Chondrocyte (in vitro differentiated cells): ENCODE measurements at places on chromosomes 5 and 9. TPM values are rescaled to one million over a fixed set of nuclear protein-coding genes. Genes with fewer than 3 reads are reported as not detected.

DNA sequence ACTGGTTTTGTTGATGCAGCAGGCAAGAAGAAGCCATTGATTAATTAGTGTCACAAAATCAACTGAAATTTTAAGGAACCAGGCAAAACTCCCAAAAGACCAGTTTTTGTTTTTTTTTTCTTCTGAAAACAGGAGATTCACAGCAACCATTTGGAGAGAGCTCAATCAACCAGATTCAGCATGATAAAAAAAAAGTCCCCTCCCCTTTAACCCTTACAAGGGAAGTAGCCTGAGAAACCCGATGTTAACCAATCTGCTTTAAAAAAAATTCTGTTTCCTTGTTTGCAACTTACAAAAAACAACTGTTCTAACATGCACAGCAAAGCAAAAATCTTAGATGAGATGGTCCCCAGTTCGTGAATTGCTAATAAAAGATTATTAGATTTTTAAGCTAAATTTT lies 59.7 kb downstream of the HMHB1 start:
- no peak overlapping the region for H3K27ac ChIP-seq
- H3K36me3 ChIP-seq: no peaks in the 10 kb centered on the region
- DNase-seq: no peak
- H3K4me3 ChIP-seq: no peak overlapping the region
- H3K4me1 ChIP-seq: no peaks in the 10 kb centered on the region

- H3K36me3 ChIP-seq: peaks cover 13% of the 10 kb centered on the region
- H3K27me3 ChIP-seq: no peaks in the 10 kb centered on the region
- peaks cover 59% of the 10 kb centered on the region for H3K4me1 ChIP-seq
- no peak for DNase-seq
- no peak overlapping the region for H3K27ac ChIP-seq
These were observed 60.1 kb downstream of the LHFPL2 start for GRCh38 chr5:78588507-78588906.

- DNase-seq: no peak
- no peak overlapping the region for H3K4me3 ChIP-seq
- no peak overlapping the region for H3K27ac ChIP-seq
- H3K36me3 ChIP-seq: no peaks in the 10 kb centered on the region
- H3K27me3 ChIP-seq: no peaks in the 10 kb centered on the region
These were observed 981.1 kb downstream of the DTWD2 start for GRCh38 chr5:118007262-118007661.

DNA sequence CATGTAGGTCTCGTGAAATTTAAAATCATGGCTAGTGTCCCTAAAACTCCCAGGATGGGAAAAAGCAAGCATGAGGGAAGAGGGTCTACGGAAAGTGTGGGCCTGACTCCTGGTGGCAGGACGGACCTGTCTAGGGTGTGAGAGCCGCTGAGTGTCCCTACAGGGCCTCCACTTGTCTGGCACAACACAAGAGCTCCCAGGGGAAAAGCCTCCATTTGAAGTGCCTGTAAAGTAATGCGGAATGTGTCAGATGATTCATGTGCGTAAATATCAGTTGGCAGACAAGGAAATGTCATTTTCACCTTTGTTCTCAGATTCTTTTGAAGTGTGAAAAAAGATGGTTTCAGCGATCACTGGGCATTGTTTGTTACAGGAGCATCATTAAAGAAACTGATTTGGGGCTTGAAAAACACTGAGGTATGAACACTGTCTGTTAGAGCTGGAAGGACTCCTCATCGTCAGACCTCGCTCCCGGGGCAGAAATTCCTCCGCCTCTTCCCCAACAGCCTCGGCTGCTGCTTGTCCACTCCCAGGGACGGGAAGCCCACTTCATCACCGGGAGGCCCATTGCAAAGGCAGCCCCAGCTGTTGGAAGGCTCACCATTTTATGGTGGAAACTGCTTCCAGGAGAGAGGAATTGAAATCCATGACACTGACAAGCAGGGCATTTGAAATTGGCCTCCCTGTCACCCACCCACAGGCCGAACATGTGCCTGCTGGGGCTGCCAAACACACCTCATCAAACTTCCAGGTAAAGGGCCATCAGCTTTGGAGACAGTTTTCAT lies 240.8 kb downstream of the FSTL4 start:
- no peak for DNase-seq
- H3K36me3 ChIP-seq: no peaks in the 10 kb centered on the region
- peaks cover 9% of the 10 kb centered on the region for H3K27me3 ChIP-seq
- no peak overlapping the region for H3K27ac ChIP-seq

- no peak overlapping the region for H3K4me3 ChIP-seq
- H3K36me3 ChIP-seq: no peaks in the 10 kb centered on the region
- H3K27ac ChIP-seq: no peak overlapping the region
- H3K27me3 ChIP-seq: no peaks in the 10 kb centered on the region
- H3K4me1 ChIP-seq: no peaks in the 10 kb centered on the region
- no peak for DNase-seq
These were observed 375.7 kb downstream of the NTRK2 start for GRCh38 chr9:85045271-85045670.

DNA sequence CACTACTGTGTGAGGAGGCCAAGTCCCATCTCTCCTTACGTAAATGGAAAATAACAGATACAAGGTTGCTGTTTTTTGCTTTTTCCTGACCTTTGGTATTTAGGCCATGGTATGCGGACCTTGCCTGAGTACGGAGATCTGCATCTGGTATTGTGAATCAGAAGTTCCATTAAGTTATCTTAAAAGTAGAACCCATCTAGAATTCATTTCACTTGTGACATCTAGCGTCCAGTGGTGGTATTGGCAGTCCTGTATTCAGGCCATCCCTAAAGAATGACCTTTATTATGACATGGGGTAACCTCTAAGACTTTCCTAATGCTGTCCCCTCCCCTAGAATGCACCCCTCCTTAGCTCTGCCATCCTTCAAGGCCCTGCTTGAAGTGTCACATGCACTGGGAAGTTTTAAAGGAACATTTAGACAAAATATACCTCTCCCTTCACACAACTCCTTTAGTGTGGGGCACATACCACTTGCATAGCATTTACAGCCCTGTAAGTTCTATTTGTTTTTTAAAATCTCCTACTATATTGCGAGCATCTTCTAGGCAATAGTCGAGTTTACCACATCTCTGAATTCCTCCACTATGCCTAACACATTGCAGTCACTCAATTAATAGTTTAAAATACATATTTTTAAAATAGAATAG lies 1.9 kb upstream of the SPDL1 start:
- H3K4me3 ChIP-seq: no peak overlapping the region
- DNase-seq: no peak
- H3K27ac ChIP-seq: no peak overlapping the region
- no peaks in the 10 kb centered on the region for H3K27me3 ChIP-seq
- no peaks in the 10 kb centered on the region for H3K36me3 ChIP-seq
- H3K4me1 ChIP-seq: peaks cover 37% of the 10 kb centered on the region

- DNase-seq: no peak
- H3K27ac ChIP-seq: no peak overlapping the region
- no peaks in the 10 kb centered on the region for H3K36me3 ChIP-seq
- H3K27me3 ChIP-seq: no peaks in the 10 kb centered on the region
- peaks cover 15% of the 10 kb centered on the region for H3K4me1 ChIP-seq
These were observed 76.3 kb upstream of the PTGER4 start for GRCh38 chr5:40603378-40603777.

GRCh38 chr5:89613222-89613956 lies 730.4 kb upstream of the MEF2C start:
- no peaks in the 10 kb centered on the region for H3K36me3 ChIP-seq
- no peak for DNase-seq
- H3K4me1 ChIP-seq: no peaks in the 10 kb centered on the region
- no peaks in the 10 kb centered on the region for H3K27me3 ChIP-seq

DNA sequence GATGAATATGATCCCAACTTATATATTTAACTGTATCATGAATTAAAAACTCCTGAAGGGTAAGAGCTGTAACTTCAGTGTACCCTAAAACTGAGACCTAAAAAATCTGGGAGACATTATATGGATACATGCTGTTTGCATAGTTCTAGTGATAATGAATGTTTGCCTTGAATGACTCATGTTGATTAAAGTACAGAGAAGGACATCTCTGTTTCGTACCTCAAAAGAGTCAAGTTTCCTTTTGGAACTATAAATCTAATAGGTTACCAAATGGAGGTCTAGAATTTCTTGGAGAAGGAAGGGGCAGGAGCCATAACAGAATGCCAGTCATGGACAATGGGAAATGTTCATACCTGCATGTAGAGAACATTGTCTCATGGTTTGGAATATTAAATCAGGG lies 168.1 kb downstream of the SNCAIP start:
- peaks cover 6% of the 10 kb centered on the region for H3K4me1 ChIP-seq
- no peaks in the 10 kb centered on the region for H3K36me3 ChIP-seq
- no peak for DNase-seq
- H3K4me3 ChIP-seq: no peak overlapping the region
- H3K27me3 ChIP-seq: no peaks in the 10 kb centered on the region

- no peak overlapping the region for H3K4me3 ChIP-seq
- no peaks in the 10 kb centered on the region for H3K36me3 ChIP-seq
- H3K27ac ChIP-seq: no peak overlapping the region
- H3K27me3 ChIP-seq: no peaks in the 10 kb centered on the region
- H3K4me1 ChIP-seq: no peaks in the 10 kb centered on the region
- no peak for DNase-seq
These were observed 837.1 kb upstream of the SEMA6A start for GRCh38 chr5:117411701-117412100.

DNA sequence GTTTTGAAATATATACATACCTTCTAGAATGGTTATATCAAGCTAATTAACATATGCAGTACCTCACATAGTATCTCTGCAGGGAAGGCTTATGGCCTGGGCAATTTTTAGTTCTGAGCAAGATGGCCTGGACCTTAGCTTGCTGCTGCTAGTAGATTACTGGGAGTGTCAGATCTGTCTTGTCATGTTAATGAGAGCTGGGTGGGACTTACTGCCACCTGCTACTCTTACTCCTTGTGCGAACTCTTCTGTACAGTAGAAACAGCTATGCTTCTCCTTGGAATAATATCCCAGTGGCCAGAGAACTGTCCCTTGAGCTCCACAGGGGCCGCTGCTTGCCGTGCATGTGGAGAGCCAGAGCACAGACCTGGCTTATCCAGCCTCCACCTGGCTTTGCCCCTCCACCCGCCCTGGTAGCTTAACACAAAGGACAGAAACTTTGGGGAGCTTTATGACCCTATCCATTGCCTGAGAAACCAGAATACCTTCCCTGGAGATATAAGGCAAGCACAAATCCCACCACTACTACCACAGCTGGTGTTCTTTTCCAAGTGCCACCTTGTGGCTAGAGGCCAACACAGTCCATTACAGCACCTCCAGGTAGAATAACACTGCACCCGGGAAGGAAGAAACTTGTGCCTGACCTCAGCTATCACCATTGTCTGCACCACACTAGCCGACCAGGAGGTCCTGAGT lies 74.4 kb upstream of the RUSC2 start:
- no peak overlapping the region for H3K27ac ChIP-seq
- H3K27me3 ChIP-seq: no peaks in the 10 kb centered on the region
- peaks cover 6% of the 10 kb centered on the region for H3K36me3 ChIP-seq
- DNase-seq: no peak
- H3K4me3 ChIP-seq: no peak overlapping the region

GRCh38 chr5:40689438-40689837 lies 9.7 kb downstream of the PTGER4 start:
- H3K4me1 ChIP-seq: peaks cover 39% of the 10 kb centered on the region
- H3K36me3 ChIP-seq: peaks cover 8% of the 10 kb centered on the region
- DNase-seq: no peak
- no peaks in the 10 kb centered on the region for H3K27me3 ChIP-seq

- DNase-seq: peak; percentile 75
- H3K27ac ChIP-seq: peak within 1 kb of the TSS; percentile 32
- H3K36me3 ChIP-seq: peaks cover 5% of the 10 kb centered on the region
- peak within 1 kb of the TSS; percentile 78 for H3K4me3 ChIP-seq
These were observed at the start of gene ABLIM3 for GRCh38 chr5:149141224-149141956. Gene ABLIM3 (plus strand): TSS chr5:149141493. CDS start chr5:149142096, 603 bp downstream.

DNA sequence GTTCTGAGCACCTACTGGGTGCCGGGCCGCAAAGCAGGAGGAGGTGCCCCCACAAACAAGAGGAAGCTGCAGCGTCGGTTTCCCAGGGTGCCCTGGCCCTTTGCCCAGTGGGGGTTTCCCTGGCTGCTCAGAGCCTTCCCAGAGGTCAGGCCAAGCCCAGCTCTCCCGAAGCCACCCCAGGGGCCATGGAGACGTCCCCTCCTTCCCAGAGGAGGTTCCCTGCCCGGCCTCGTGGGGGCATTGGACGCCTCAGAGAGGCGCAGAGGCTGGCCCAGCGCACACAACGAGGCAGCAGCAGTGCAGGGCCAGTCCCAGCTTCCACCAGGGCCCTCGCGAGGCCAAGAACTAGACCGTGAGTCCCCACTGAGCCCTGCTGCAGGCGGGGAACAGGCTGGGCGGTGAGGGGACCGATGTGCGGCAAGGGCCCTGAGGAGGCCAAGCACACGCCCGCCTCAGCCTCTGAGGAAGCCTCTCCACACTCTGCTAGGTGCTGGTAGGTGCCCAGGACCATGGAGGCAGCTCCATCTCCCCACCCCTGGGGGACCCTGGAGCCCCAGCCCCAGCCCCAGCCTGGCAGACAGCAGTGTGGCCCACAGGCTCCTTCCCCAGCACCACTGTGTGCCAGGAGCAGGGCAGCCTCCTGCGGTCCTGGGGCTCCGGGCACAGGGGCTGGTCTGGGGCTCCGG lies 7.0 kb downstream of the DIPK1B start:
- peaks cover 8% of the 10 kb centered on the region for H3K36me3 ChIP-seq
- no peak overlapping the region for H3K27ac ChIP-seq
- no peak overlapping the region for H3K4me3 ChIP-seq
- no peak for DNase-seq
- peaks cover 12% of the 10 kb centered on the region for H3K4me1 ChIP-seq

DNA sequence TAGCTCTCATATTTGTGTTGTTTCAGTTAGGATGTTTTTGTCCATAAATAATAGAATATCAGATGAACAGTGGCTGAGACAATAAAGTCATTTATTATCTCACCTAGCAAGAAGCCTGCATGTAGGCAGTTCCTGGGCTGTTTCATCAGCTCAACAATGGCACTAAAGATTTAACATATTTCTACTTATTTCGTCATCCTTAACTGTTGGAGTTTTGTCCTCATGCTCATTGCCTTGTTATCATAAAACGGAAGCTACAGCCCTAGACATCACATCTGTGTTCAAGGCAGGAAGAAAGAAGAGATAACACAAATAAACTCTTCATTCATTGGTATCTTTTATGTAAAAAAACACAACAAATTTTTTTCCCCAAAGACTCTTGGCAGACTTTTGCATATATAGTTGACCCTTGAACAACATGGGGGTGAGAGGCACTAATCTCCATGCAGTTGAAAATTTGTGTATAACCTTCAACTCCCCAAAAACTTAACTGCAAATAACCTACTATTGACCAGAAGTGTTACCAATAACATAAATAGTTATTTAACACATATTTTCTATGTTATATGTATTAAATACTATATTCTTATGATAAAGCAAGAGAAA lies 277.2 kb upstream of the ADRA1B start:
- DNase-seq: no peak
- H3K36me3 ChIP-seq: peaks cover 4% of the 10 kb centered on the region
- H3K27me3 ChIP-seq: peaks cover 26% of the 10 kb centered on the region
- no peak overlapping the region for H3K4me3 ChIP-seq
- H3K27ac ChIP-seq: no peak overlapping the region

GRCh38 chr9:93126825-93127368 lies 7.2 kb downstream of the NINJ1 start:
- H3K36me3 ChIP-seq: peaks cover 7% of the 10 kb centered on the region
- peak; percentile 54 for DNase-seq
- H3K4me3 ChIP-seq: no peak overlapping the region
- H3K27ac ChIP-seq: peak overlapping the region; percentile 54
- H3K27me3 ChIP-seq: no peaks in the 10 kb centered on the region

GRCh38 chr5:110916381-110917049 lies 155.0 kb upstream of the TSLP start:
- peaks cover 27% of the 10 kb centered on the region for H3K4me1 ChIP-seq
- H3K27me3 ChIP-seq: peaks cover 9% of the 10 kb centered on the region
- DNase-seq: no peak
- H3K4me3 ChIP-seq: no peak overlapping the region
- no peak overlapping the region for H3K27ac ChIP-seq

The IL9 gene
- not detected in 3 replicates for total RNA-seq

The KIF27 gene
- total RNA-seq: 2.7 to 4.4 TPM (median 3.1 TPM) in 3 replicates

The PCDHA9 gene
- 1.2 to 2.0 TPM (median 1.3 TPM) in 3 replicates for total RNA-seq

The HSPB3 gene
- 0.37 to 4.8 TPM (median 0.46 TPM) in 3 replicates for total RNA-seq

The LCN10 gene
- not detected in 3 replicates for total RNA-seq

The TIMD4 gene
- not detected in 3 replicates for total RNA-seq
